NCI-H446 treated with DMSO at 0.1 percent for 48 hours (cell line): ENCODE measurements at places on chromosomes 11 and 22.

DNA sequence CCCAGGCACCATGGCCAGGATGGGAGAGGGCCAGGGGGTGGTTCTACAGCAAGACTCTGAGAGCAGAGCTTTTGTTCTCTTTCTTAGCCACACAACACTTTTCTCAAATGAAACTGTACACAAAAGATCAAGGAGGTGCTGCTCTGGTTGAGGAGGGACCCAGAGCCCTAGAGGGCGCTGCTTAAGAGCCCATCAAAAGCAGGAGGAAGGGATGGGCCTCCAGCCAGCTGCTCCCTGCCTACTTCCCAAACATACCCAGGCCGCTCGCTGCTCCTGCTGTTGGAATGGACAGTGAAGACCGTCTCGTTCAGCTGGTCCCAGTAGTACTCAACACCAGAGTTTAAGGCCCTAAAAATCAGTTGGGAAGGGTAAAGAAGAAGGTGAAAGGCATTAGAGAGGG, 18.4 kb upstream of the CHRM4 start:
- DNase-seq: no peak

DNA sequence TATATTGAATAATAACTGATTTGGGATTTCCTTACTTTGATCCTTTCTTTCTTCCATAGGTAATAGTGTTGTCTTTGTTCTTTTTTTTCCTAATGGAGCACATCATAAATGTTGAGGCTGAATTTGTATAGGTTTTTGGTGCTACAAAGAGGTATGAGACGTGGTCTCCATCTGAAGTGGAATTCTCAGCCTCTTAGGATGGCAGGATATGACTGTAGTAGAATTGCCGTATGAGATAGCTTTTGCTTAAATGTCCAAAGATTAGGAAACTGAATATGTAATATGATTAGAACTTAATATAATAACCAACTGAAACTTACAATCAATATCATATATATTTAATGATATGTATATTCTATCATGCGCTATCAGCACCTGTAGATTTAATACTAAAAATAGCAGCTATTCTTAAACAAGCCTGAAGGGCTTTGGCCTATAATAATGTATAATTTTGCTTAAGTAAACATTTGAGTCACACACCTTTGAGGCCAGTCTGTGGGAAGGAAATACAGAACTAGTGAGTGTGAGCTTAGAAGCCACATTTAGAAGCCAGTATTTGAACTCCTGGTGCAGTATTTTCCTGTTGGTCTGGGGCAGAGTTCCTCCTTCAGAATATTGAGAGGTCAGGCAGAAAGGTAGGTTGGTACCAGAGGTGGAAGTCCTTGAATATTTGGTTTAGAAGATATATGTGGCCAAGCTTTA, 62.6 kb downstream of the SWAP70 start:
- no peak for DNase-seq

GRCh38 chr22:24845041-24845898, 39.3 kb downstream of the SGSM1 start:
- DNase-seq: no peak

GRCh38 chr11:110317516-110317932, 21.1 kb upstream of the RDX start:
- DNase-seq: peak; percentile 41

- DNase-seq: no peak
These were observed 16.0 kb upstream of the CAVIN3 start for GRCh38 chr11:6336293-6336692.

DNA sequence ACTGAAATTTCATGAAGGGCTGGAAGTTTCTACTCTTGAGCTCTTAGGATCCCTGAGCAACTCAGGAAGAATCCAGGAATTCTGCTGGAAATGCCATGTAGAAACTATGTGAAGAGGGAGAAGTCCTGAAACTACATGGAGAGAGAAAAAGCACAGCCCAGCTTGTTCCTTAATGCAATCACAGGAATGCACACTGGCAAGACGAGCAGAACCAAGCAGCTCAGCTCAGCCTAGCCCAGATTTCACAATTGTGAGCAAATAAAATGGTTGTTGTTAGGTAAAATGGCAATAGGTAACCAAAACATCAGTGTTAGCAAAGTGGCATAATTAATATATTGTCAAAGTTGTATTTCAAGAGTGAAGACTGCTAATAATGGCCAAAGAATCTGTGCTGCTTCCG, 28.1 kb downstream of the ZNF214 start:
- DNase-seq: no peak

DNA sequence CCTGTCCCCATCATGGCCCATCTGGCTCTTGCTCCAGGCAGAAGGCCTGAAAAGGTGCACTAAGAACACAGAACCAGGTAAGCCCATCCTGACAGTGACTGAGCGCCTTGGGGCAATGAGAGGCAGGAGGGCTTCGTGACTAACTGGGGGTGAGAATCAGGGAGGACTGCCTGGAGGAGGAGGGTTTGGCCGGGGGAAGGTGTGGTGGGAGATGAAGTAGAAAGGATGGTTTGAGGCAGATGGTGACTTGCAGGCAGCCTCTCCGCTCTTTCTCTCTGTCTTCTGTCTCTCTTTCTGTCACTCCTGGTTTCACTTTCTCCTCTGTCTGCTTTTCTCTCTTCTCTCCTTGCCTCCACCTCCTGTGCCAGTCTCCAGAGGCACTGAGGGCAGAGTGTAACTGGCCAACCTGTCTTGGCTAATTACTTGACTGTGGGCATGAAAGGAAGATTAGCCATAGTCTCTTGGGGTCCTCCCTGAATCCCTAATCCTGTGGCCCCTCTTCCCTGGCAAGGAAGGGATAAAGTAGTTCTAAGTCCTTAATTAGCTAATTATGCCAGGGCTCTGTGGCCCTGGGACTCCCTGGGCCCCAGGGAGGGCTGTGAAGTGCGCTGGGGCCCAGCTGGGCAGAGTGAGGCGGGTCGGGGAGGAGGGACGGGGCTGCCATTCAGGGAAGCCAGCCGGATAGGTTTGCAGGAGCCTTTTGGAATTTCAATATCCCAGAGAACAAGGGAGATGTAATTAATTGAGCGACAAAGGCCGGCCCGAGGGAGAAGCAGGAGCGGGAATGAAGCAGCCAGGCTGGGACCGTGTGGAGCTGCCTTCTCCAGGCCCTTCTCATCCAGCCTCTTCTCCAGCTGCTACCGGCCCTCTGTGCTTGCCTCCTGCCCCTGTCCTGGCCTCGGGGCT, 61.1 kb downstream of the CACNA1I start:
- no peak for DNase-seq

DNA sequence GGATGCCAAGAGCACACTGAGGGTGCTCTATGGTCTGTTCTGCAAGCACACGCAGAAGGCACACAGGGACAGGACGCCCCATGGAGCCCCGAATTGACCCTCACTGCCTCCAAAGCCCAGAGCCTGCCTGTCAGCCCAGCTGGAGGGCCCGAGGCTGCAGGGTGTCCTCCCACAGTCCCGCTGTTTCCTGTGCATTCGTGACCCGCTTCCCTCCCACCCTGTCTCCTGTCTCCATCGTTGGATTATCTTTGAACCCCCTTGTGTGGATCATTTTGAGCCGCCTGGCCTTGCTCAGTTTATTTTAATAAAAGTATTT, 25.6 kb downstream of the PARVG start:
- no peak for DNase-seq

- no peak for DNase-seq
These were observed 7.6 kb downstream of the MS4A4E start for GRCh38 chr11:60235321-60235720.

GRCh38 chr22:49514641-49515040, 313.0 kb downstream of the BRD1 start:
- peak; percentile 61 for DNase-seq

- no peak for DNase-seq
These were observed at the start of gene MPPED2 for GRCh38 chr11:30586251-30587144. Gene MPPED2 (minus strand): TSS chr11:30586353. CDS start chr11:30580373, 5,980 bp downstream.
